ENCODE measurements at places on chromosomes 2 and 18. TPM values are rescaled to one million over a fixed set of nuclear protein-coding genes. Genes with fewer than 3 reads are reported as not detected.

The TSPYL6 gene
- 0.02 TPM for polyA plus RNA-seq

The HDHD2 gene
- 43.0 TPM for polyA plus RNA-seq

The PDCD1 gene
- polyA plus RNA-seq: 12.7 TPM

The SERPINB3 gene
- 47.5 TPM for polyA plus RNA-seq

The NMUR1 gene
- polyA plus RNA-seq: 0.11 TPM

The YPEL5 gene
- 133 TPM for polyA plus RNA-seq

The BMPR2 gene
- 11.0 TPM for polyA plus RNA-seq

The UPP2 gene
- 0.50 TPM for polyA plus RNA-seq

DNA sequence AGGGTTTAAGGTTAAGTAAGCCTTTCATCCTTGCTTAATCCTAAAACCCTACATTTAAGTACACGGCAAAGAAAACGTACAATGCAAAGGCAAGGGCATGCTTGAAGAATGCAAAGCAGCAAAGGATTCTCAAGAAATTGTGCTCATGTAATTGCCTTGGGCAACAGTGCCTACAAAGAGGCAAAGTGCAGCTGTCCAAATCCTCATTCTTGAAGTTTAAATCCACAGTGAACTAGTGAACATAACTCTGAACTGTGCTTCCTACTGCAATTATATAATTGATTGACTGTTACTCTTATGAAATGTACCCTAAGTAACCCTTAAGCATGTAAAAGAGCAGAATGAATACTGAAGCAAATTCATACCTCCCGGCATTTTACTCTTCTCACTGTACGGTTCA is 85.4 kb downstream of the MAP3K20 start:
- no peak overlapping the region for H3K4me3 ChIP-seq
- no peaks in the 10 kb centered on the region for H3K4me1 ChIP-seq
- no peaks in the 10 kb centered on the region for H3K27me3 ChIP-seq
- no peak overlapping the region for H3K27ac ChIP-seq
- DNase-seq: no peak

DNA sequence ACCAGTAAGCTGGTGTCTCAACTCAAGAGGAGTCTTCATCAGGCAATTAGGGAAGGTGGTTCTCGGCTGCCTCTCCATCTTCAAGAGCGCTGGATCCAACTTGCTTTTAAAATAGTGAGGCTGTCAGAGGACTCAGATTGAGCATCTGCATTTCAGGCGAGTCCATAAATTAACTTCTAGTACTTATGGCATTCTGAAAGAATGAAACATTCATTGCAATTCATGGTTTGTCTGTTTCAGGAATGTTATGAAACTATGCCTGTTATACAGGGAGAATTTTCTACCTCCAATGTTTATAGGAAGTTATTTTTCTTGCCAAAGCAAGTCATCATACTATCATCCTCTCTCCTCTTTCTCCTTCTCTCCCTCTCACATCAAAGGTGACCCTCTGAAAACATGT is 883.2 kb downstream of the SLC4A3 start:
- no peak overlapping the region for H3K27ac ChIP-seq
- DNase-seq: no peak
- H3K27me3 ChIP-seq: no peaks in the 10 kb centered on the region

DNA sequence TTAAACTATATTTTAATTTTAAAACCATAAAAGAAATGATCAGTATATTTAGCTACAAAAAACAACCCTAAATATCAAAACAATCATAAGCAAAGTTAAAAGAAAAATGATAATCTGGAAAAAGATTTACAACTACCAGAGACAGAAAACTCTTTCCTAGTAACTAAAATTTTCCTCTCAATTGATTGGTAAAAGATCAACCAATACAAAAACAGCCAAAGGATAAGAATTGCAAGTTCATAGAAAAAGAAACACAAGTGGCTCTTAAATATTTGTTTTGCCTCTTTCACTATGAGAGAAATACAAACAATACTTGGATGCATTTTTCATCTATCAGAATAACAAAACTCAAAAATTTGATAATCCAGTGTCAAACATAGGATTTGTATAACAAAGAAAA is 101.8 kb upstream of the ZC3H15 start:
- H3K4me3 ChIP-seq: no peak overlapping the region
- no peaks in the 10 kb centered on the region for H3K4me1 ChIP-seq
- H3K27me3 ChIP-seq: no peaks in the 10 kb centered on the region

GRCh38 chr2:172448544-172449267 is 21.3 kb downstream of the ITGA6 start:
- no peak overlapping the region for H3K4me3 ChIP-seq
- no peaks in the 10 kb centered on the region for H3K4me1 ChIP-seq
- H3K27ac ChIP-seq: no peak overlapping the region
- H3K27me3 ChIP-seq: no peaks in the 10 kb centered on the region

- H3K4me3 ChIP-seq: no peak overlapping the region
- H3K27ac ChIP-seq: no peak overlapping the region
- H3K4me1 ChIP-seq: no peaks in the 10 kb centered on the region
- no peaks in the 10 kb centered on the region for H3K36me3 ChIP-seq
- DNase-seq: no peak
- no peaks in the 10 kb centered on the region for H3K27me3 ChIP-seq
Measured at GRCh38 chr2:158923180-158923594, 45.3 kb upstream of the TANC1 start.

DNA sequence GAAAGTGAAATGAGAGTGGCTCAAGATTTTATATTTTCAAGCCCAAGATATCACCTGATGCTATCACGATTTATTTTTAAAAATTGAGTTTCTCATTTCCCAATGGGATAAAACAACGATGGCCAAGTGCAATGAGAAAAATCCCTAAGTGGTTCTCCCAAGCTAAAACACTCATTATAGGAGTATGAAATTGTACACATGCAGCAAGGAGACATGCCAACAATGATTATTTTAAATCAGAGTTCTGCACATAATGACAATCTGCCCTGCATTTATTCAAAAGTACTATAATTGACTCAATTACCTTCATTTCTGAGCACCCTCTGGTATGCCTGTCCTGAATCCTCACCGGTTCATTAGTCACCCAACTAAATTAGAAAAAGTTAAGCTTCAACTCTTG is 12.7 kb downstream of the CYTIP start:
- H3K4me1 ChIP-seq: peaks cover 6% of the 10 kb centered on the region
- no peaks in the 10 kb centered on the region for H3K27me3 ChIP-seq
- peaks cover 24% of the 10 kb centered on the region for H3K36me3 ChIP-seq
- H3K4me3 ChIP-seq: no peak overlapping the region
- H3K27ac ChIP-seq: no peak overlapping the region
- DNase-seq: no peak

DNA sequence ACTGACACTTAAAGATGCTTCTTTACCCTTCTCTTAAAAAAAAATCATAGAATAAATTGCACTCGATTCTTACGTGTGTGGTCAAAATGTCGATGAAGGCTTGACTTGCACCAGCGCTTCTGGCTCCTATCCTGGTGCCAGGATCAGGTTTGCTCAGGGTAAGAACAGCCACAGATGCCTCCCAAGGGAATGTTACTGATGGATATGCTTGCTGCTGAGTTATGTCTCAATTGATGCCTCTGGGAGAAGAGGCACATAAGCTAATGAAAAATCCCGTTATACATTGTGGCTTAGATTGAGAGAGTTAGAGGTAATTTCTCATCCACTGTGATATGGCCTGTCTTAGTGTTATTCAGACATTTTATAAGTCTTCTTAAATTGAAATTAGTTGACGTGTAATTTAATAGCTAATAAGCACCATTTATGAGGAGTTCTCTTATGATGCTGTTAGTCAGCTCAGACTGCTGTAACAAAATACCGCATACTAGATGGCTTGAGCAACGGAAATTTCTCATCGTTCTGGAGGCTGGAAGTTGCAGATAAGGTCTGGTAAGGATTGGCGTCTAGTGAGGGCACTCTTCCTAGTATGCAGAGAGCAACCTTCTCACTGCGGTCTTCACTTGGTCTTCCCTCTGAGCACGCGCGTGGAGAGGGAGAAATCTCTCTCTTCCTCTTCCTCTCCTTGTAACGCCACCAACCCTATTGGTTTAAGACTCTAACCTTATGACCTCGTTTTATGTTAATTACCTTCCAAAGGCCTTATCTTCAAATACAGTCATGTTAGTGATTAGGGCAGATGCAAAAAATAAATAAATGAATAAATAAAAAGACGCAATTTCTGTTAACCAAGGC is 116.6 kb upstream of the NOSTRIN start:
- H3K4me1 ChIP-seq: no peaks in the 10 kb centered on the region
- no peak overlapping the region for H3K4me3 ChIP-seq
- no peaks in the 10 kb centered on the region for H3K27me3 ChIP-seq
- peaks cover 4% of the 10 kb centered on the region for H3K36me3 ChIP-seq
- DNase-seq: no peak

DNA sequence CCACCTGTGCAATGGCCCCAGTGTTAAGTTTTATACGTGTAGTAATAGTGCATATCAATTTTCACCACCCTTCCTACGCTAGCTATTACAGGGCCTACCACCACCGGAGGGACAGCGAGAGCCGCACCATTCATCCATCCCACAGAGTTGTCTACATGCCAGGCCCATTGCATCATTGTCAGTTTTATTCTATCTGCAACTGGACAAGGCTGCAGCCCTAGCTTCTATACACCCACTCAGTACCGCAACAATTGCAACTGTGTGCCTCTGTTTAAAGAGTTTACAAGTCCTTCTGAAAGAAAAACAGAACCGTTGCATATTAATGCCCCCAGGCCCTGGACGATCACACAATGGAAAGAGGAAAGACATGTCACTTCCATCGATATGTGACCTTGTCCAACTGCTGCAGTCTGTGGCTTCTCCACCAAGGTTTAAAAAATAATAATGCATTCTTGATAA is 58.6 kb downstream of the ZEB2 start:
- H3K4me3 ChIP-seq: no peak overlapping the region
- H3K4me1 ChIP-seq: no peaks in the 10 kb centered on the region
- H3K27ac ChIP-seq: no peak overlapping the region

- H3K27me3 ChIP-seq: no peaks in the 10 kb centered on the region
- H3K27ac ChIP-seq: no peak overlapping the region
- H3K4me3 ChIP-seq: no peak overlapping the region
- H3K4me1 ChIP-seq: no peaks in the 10 kb centered on the region
Measured at GRCh38 chr2:6368281-6368680, 497.4 kb downstream of the CMPK2 start.

GRCh38 chr2:120108049-120108448 is 95.2 kb downstream of the EPB41L5 start:
- no peak for DNase-seq
- H3K4me3 ChIP-seq: no peak overlapping the region
- no peaks in the 10 kb centered on the region for H3K4me1 ChIP-seq
- no peak overlapping the region for H3K27ac ChIP-seq

DNA sequence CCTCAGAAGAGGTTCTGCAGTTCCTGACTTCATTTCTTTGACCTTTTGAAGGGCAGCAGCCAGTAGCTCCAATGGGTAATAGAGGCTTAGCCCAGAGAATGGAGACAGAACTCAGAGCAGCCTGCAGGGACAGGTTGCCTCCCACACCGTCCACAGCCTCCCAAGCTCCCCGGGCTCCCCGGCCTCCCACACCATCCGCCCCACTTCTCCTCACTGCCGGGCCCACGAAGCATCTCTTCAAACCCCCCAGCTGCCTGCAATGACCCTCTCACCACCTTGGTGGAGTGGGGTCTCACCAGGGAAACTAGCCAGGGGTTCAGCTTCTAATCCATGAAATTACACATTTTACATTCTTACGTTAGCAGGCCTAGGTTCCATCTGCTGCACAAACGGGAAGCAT is 652.0 kb upstream of the SALL3 start:
- no peak overlapping the region for H3K4me3 ChIP-seq
- no peak overlapping the region for H3K27ac ChIP-seq
- H3K27me3 ChIP-seq: no peaks in the 10 kb centered on the region

DNA sequence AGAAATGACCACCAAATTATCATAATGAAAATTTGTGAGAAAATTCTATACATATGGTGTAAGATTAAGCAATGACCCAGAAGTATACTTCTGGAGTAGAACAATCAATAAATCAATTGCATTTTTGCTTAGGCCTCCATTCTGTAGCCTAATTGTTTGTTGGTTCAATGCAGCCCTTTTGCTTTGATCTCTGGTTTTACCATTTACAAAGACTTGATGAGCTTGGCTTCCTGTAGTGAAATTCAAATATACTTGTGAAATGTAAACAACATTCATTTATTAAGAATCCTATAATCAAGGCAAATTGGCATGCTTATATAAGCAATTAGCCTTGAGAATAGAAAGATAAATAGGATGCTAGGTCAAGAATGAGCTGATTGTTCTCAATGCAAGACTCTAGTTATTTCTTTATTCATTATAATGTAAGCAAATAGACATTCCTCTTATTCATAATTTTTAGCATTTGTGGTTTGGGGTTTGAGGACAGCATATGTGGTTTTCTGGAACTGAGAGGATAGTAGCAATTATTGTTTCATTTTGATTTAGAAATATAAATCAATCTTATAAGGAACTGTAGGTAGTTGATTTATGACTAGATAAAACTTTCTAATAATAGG is 9.7 kb downstream of the FMNL2 start:
- no peak for DNase-seq
- H3K4me1 ChIP-seq: no peaks in the 10 kb centered on the region
- no peaks in the 10 kb centered on the region for H3K36me3 ChIP-seq
- H3K27me3 ChIP-seq: no peaks in the 10 kb centered on the region
- no peak overlapping the region for H3K4me3 ChIP-seq
- H3K27ac ChIP-seq: no peak overlapping the region

DNA sequence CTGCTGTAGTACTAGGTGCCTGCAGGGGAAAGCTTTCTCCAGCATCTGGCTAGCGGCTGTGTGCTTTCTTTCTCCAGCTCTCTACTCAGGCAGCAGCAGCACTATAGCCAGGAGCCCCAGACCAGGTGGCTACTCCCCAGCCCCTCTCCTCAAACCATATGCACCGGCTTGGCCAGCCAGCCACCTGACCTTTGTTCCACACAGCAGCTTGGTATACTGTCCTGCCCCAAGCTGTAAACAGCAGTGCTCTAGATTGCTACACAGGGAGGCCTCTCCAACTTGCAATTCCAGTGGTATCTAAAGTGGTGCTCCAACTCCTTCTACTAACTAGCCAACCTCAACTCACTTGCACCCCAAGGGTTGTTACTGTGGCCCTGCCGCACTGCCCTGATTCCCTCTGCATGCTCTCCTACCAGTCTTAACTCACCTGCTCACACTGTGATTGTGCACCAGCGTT is 19.6 kb downstream of the LDAH start:
- H3K36me3 ChIP-seq: no peaks in the 10 kb centered on the region
- H3K4me1 ChIP-seq: no peaks in the 10 kb centered on the region
- no peaks in the 10 kb centered on the region for H3K27me3 ChIP-seq
- no peak for DNase-seq
- H3K27ac ChIP-seq: no peak overlapping the region

GRCh38 chr2:72271766-72272641 is 124.3 kb upstream of the CYP26B1 start:
- H3K4me3 ChIP-seq: no peak overlapping the region
- peak overlapping the region; percentile 59 for H3K27ac ChIP-seq
- no peaks in the 10 kb centered on the region for H3K27me3 ChIP-seq
- H3K4me1 ChIP-seq: peaks cover 3% of the 10 kb centered on the region
- H3K36me3 ChIP-seq: no peaks in the 10 kb centered on the region
- DNase-seq: no peak

DNA sequence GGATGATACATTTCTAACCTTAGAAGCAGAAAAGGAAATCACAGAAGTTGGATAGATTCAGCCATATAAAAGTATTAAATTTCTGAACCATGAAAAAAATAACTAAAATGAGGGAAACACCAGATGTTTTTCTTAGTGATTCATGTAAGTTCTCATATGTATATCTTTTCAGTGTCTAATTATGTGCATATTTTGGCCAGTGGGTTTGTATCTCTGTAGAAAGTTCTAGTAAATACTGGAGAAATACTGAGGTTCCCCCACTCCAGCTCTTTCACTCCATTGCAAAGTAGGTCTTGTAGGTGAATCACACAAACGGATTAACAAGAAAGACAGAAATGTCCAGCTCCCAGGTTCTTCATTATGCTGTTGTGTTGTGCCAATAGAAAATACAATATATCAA is 222.3 kb downstream of the NEDD4L start:
- no peaks in the 10 kb centered on the region for H3K36me3 ChIP-seq
- no peak overlapping the region for H3K4me3 ChIP-seq
- no peak for DNase-seq
- H3K4me1 ChIP-seq: no peaks in the 10 kb centered on the region
- H3K27ac ChIP-seq: no peak overlapping the region

Data from thymus (tissue), 14 donors.